ENCODE measurements at places on chromosomes 16 and 17.

DNA sequence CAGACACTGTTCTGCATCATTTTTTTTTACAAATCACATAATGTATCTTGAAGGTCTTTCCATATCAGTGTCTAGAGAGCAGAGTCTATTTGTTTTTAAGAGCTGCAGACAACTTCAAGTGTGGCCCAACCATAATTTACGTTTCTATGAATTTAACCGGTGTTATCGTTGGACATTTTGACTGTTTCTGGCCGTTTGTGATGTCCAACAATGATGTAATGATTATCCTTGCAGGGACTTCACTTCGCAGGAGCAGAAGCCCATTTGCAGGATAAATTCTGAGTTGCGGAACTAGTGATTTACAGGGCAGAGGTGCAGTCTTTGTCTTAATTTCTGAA lies 26.9 kb upstream of the HLF start:
- DNase-seq: no peak

DNA sequence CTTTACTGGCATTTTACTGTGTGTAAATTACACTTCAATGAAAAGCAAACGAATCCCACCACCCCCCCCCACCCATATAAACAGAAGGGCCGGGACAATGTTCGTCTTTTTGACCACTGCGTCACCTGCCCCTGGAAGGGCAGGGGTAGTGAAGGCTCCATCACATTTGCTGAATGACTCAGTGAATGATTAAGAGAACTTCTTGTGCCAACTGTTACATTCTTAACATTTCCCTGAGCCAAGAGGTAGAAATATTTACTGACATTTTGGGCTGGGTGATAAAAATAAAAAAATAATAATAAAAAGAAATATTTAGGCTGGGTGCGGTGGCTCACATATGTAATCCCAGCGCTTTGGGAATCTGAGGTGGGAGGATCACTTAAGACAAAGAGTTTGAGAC lies 24.1 kb downstream of the C16orf96 start:
- no peak for DNase-seq

DNA sequence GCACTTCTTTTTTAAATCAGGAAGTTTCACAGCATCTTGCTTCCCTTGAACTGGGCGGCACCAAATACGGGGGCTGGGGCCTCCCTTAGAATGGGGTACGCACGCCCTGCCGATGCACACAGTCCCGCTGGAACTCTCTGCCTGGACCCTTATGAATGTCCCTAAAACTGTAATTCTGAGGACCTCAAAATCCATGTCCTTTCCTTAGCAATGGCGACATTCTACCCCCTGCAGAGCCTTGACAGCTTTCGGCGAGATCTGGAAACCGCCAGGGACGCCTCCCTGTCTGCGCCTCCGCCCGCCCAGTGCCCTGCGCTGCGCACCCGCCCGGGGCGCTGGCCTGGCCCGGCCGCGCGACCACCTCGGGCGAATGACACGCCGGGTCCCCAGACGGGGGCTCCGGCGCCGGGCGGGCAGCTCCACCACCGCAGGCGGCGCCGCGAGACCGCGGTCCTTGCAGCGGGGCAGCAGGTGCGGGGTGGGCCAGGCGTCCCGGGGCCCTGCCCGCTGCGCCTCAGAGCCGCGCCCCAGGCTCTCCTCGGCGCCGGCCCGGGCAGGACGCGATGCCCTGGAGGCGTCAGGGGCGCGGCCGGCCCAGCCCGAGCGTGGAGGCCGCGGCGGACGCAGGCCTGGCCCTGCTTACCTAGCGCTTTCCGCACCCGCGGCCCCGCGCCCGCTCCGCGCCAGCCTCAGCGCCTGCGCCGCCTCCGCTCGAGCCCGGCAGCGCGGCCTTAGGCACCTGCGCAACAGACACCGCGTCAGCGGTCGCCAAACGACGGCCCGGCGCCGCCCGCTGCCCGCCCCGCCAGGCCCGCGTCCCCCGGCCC lies 548 bp downstream of the HAGH start:
- DNase-seq: peak; percentile 47

DNA sequence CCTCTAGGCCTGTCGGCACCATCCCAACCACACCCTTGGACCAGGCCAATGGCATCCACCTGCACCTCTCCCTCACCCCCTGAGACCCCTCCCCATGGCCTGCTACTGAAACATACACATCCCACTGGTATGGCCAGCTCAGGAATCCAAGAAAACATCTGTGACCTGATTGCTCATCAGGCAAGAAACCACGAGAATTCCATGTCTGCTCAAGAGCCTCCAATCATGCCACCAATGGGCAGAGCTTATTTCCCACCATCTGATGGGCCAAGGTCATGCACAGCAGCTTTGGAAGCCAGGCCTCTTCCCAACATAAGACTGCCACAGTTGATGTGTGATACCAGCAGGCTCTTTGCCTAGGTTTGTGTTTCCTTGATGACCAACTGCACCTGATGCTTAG lies 190.1 kb downstream of the C16orf78 start:
- DNase-seq: no peak

GRCh38 chr16:3046641-3047386 lies 453 bp downstream of the MMP25 start:
- DNase-seq: no peak

DNA sequence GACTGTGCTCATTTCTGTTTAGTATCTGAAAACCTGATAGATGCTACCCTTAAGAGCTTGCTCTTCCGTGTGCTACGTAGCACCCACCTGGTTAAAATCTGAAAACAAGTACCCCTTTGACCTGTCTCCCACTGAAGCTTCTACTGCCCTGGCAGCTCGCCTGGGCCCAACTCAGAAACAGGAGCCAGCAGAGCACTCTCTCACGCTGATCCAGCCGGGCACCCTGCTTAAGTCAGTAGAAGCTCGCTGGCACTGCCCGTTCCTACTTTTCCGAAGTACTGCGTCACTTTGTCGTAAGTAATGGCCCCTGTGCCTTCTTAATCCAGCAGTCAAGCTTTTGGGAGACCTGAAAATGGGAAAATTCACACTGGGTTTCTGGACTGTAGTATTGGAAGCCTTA lies 18.9 kb downstream of the NTAN1 start:
- DNase-seq: no peak

- no peak for DNase-seq
Observed at GRCh38 chr16:68298907-68299561, 11.7 kb downstream of the SLC7A6OS start.

DNA sequence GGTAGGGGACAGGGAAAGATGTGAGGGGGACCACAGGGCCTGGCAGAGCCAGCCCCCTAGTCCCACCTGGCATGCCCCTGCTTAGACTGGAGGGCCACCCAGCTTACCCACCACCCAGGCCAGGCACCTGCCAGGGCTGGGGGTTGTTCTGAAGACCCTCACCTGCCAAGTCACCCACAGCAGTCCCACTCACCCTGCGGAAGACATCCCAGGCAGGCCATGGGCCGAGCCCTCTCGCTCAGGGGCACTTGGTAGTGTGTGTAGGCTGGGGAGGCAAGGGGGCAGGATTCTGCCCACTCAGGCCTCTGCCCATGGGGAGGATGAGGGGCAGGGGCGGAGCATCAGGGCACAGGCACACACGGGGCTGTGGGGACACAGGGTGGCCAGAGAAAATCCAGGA lies 4.0 kb downstream of the PLCD3 start:
- no peak for DNase-seq

- no peak for DNase-seq
Observed at GRCh38 chr17:77571155-77571981, 387.1 kb upstream of the TNRC6C start.

- DNase-seq: no peak
Observed at GRCh38 chr17:62867303-62867702, 59.2 kb upstream of the MARCHF10 start.

GRCh38 chr17:416293-417206 lies 63.9 kb upstream of the RPH3AL start:
- no peak for DNase-seq

DNA sequence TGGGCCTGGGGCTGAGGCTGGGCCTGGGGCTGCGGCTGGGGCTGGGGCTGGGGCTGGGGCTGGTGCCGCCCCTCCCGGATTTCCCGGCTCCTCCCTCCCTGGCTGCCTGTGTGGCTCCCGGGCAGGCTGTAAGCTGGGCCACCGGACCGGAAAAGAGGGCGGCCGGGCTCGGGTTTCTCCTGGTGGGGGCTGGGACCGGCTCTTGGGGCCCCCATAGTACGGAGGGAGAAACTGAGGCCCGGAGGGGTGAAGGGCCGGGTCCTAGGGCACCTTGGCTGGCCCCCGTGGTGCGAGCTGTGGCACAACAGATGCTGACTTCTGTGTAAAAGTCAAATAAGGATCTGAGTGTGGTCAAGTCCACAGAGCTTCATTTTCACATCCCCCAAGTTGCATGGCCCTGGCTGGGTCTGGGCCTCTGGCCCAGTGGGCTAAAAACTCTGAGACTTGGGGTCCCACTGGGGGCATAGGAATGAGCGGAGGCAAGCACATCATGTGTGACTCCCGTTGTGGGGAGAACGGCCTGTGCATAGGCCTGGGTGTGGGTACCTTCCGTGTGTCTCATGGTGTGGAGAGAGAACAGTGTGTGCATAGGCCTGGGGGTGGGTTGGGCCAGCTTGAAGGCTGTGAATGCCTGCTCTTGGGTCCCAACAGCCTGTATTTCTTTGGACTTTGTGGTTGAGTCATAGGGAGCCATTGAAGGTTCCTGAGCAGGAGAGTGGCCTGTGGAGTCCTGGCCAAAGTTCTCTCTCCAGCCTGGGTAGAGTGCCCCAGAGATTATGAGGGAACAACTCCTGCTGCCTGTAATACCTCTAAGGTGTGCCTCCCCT lies 123.9 kb upstream of the CIBAR2 start:
- no peak for DNase-seq

DNA sequence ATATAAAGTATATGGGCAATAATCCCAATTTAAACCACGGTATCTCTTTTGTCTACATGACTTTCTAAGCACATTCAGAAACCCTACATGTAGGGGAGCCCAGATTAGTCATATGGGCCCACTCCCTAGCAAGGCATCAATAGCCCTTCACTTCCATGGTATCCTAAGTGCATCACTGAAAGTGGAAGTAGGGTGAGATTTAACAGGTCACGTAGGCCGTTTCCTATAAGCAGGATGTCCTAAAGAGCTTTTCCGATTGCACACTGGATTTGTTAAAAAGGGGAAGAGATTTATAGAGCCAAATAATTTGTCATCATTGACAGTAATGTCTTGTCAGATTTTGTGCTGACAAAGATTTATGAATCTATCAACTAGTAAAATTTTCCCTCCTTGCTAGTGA lies 39.0 kb downstream of the CA4 start:
- DNase-seq: no peak

DNA sequence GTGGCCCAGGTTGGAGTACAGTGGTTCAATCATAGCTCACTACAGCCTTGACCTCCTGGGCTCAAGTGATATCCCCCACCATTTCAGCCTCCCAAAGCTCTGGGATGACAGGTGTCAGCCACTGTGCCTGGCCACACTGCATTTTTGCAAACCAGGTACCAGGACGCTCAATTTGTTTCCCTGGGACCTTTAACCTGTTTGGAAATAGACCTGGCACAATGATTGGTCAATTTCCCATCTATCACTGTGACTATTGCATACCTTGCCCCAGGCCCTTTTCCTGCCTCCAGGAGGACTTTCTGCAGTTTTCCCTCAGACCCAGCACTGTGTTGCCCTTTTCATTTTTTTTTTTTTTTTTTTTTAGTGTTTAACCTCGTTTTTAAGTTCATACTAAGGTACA lies 11.1 kb upstream of the FUS start:
- DNase-seq: no peak

GRCh38 chr17:14298221-14298946 lies 2.5 kb upstream of the HS3ST3B1 start:
- no peak for DNase-seq

DNA sequence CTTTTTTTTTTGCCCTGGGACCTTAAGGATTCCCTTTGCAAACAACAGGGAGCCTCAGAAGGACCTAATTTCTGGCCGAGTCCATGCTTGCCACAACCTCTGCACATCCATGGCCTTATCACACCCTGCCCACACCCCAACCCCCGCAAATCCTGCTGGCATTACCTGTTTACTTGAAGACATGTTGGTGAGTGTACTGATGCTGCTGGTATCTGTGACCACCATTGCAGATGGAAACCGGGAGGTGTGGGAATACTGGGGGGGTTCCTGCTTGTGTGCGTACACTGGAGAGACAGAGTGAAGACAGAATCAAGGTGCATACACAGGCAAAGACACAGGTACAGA lies 46.0 kb downstream of the HNF1B start:
- DNase-seq: no peak

GRCh38 chr16:30131869-30132475 lies 9.0 kb upstream of the MAPK3 start:
- DNase-seq: no peak

DNA sequence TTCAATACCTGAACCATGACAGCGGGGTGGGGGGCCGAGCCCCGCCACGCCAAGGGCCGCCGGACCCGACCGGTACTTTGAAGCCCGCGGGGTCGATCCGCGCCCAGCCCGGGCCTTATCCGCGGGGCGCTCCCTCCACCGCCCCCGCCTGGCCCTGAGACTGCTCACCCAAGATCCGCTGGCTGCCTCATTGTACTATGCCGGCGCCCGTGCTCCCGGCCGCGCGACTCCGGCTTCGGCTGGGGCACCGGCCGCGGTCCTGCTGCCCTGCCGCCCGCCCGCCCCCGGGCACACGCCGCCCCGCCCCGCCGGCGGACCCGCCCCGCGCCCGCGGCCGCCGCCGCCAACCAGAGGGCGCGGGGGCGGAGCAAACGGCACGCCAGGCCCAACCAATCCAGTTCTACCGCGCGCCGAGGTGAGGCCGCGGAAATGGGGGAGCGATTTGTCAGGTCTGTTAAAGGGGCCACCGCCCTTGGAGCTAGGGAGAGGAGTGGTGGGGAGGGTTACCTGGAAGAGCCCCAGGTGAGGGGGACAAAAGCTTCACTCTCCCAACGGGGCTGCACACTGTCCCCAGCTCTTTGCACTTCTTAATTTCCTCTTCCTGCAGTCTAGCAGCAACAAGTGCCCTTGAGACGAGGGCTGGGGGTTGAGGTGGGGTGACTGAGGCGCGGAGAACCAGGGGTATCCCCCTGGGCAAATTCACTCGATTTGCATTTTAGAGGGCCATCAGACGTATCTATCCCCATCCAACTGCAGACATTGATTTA lies at the start of gene TEX2:
Gene TEX2, minus strand, starts transcription at position 261 of the 767 bp plus-strand sequence. CDS start 49,043 bp downstream, outside the sequence.
- peak; percentile 88 for DNase-seq

GRCh38 chr17:15261258-15261801 lies 3.8 kb downstream of the PMP22 start:
- no peak for DNase-seq

DNA sequence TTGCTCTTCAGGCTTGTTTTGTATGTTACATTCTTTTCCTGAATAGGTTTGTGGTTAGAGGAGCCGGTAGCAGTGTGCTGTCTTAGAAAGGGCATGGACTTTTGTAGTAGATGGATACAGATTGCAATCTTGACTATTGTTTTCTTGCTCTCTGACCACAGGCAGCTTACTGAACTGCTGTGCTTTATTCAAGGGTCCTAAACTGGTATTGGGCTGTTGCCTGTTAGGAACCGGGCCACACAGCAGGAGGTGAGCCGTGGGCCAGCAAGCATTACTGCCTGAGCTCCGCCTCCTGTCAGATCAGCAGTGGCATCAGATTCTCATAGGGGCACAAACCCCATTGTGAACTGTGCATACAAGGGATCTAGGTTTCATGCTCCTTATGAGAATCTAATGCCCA lies 373.9 kb downstream of the CPPED1 start:
- DNase-seq: no peak

DNA sequence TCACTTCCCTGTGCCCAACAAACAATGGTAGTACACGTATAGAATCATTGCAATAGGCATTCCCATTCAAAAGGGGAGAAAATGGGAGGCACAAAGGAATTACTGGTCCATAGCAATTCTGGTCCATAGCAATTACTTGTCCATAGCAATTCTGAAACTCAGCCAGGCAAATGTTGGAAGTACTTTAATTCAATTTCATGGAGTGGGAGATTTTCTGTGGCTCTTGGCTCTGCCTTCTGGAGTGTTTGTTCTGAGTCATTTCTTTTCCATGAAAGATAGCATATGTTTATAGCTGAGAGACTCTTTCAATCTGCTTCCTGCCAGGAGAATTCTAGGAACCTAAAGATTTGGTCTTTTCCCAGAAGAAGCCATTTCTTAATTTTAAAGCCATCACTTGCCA lies 182.8 kb upstream of the ELAC2 start:
- DNase-seq: no peak

Data from stimulated activated CD4-positive, alpha-beta T cell treated with anti-CD3 and anti-CD28 coated beads, Interleukin-4, amount 100 ng/mL, for 48 hours (primary cell).